ENCODE measurements at places on chromosomes 12 and 14. TPM values are rescaled to one million over a fixed set of nuclear protein-coding genes. Genes with fewer than 3 reads are reported as not detected.

Gene RTN1
- 1,256 TPM for polyA plus RNA-seq

Gene TEAD4
- 1.3 TPM for polyA plus RNA-seq

Gene ALDH2
- polyA plus RNA-seq: 31.5 TPM

Gene PRH2
- polyA plus RNA-seq: not detected

Gene CCDC60
- polyA plus RNA-seq: not detected

Gene PPFIA2
- 41.8 TPM for polyA plus RNA-seq

Gene NKX2-1
- not detected for polyA plus RNA-seq

Gene LGR5
- polyA plus RNA-seq: not detected

Gene KCNJ8
- 3.9 TPM for polyA plus RNA-seq

Gene MGP
- polyA plus RNA-seq: 7.6 TPM

Gene SCYL2
- 27.0 TPM for polyA plus RNA-seq

Gene FIGNL2
- polyA plus RNA-seq: not detected

Gene ADAM21
- polyA plus RNA-seq: 2.4 TPM

Gene GOLGA5
- polyA plus RNA-seq: 40.6 TPM

Gene ALDH6A1
- polyA plus RNA-seq: 13.2 TPM

Gene RILPL2
- 0.15 TPM for polyA plus RNA-seq

Gene TUBA1B
- polyA plus RNA-seq: 632 TPM

Gene RHOJ
- polyA plus RNA-seq: 2.0 TPM

Gene PLEKHG7
- not detected for polyA plus RNA-seq

Gene COX6A1
- 1,271 TPM for polyA plus RNA-seq

Gene TMPRSS12
- not detected for polyA plus RNA-seq

Gene RPL10L
- not detected for polyA plus RNA-seq

Gene AQP2
- polyA plus RNA-seq: not detected

Gene TMEM253
- 4.4 TPM for polyA plus RNA-seq

Gene SLC25A3
- 534 TPM for polyA plus RNA-seq

Gene NOS1
- not detected for polyA plus RNA-seq

Gene LYZ
- polyA plus RNA-seq: not detected

Gene GXYLT1
- polyA plus RNA-seq: 2.8 TPM

Gene HOXC4
- not detected for polyA plus RNA-seq

Gene SLC25A47
- not detected for polyA plus RNA-seq

Gene PEX5
- 4.6 TPM for polyA plus RNA-seq

Gene KRT6C
- not detected for polyA plus RNA-seq

Gene ADGRD1
- polyA plus RNA-seq: 15.4 TPM

Gene CLEC6A
- polyA plus RNA-seq: not detected

Gene IFNG-AS1
- polyA plus RNA-seq: not detected

Gene COCH
- polyA plus RNA-seq: 53.1 TPM

Gene SRSF5
- polyA plus RNA-seq: 137 TPM

Gene IL31
- polyA plus RNA-seq: not detected

Gene MYF5
- not detected for polyA plus RNA-seq

Gene DHRS2
- polyA plus RNA-seq: not detected

Gene CLEC1B
- polyA plus RNA-seq: not detected

Gene CISTR
- not detected for polyA plus RNA-seq

Gene TEX22
- polyA plus RNA-seq: not detected

Gene TMEM30B
- not detected for polyA plus RNA-seq

Gene USP44
- 2.6 TPM for polyA plus RNA-seq

Gene KCNK13
- 0.59 TPM for polyA plus RNA-seq

Gene IL26
- polyA plus RNA-seq: not detected

Gene RFLNA
- polyA plus RNA-seq: 1.3 TPM

Gene APOF
- not detected for polyA plus RNA-seq

Gene PTCSC3
- not detected for polyA plus RNA-seq

Gene RDH11
- 71.4 TPM for polyA plus RNA-seq

Gene STK38L
- polyA plus RNA-seq: 8.8 TPM

Gene PSMC1
- 265 TPM for polyA plus RNA-seq

Gene SLC10A1
- 0.23 TPM for polyA plus RNA-seq

Gene INSM2
- polyA plus RNA-seq: 5.3 TPM

Gene RBP5
- 1.4 TPM for polyA plus RNA-seq

Gene SSPN
- 4.0 TPM for polyA plus RNA-seq
